ENCODE measurements at places on chromosomes 3 and 15. TPM values are rescaled to one million over a fixed set of nuclear protein-coding genes. Genes with fewer than 3 reads are reported as not detected.

DNA sequence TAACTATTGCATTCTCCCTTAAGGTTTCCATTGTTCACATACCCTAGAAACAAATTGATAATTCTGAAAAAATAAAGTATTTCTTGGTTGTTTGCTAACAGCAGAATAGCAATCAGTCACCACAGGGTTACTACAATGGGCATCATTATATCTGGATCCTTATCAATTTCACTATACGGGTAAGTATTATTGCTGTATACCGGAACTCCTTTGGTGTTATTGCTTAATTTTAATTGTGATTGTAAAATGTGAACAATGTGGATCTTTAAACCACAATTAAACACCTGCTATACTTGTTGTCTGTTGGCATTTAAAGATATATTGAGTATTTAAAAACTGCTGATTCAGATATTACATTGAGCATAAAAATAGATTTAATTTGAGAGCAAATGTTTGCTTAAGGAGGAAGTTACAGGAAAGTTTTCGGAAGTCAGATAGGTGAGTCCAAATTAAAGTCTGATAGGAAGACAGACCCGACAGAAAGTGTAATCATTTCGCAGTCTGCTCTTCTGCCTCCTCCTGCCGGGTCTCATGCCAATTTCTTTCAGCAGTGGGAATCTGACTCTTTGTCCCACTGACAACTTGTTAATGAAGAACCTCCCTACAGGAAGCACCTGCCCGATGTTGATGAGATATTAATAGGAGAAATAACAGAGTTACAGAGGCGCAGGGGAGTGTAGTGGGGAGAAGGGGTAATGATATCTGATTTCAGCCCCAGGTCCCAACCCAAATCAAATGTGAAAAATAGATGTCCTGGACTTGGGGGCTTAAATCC lies 169.7 kb upstream of the TBC1D5 start:
- DNase-seq = no peak

DNA sequence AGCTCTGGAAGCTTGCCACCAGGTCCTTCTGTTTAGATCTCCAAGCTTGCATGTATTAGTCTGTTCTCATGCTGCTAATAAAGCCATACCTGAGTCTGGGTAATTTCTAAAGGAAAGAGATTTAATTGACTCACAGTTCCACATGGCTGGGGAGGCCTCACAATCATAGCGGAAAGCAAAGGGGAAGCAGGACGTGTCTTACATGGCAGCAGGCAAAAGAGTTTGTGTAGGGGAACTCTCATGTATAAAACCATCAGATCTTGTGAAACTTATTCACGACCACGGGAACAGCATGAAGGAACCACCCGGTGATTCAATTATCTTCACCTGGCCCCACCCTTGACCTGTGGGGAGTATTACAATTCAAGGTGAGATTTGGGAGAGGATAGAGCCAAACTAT lies 147.0 kb upstream of the PROK2 start:
- DNase-seq = no peak

DNA sequence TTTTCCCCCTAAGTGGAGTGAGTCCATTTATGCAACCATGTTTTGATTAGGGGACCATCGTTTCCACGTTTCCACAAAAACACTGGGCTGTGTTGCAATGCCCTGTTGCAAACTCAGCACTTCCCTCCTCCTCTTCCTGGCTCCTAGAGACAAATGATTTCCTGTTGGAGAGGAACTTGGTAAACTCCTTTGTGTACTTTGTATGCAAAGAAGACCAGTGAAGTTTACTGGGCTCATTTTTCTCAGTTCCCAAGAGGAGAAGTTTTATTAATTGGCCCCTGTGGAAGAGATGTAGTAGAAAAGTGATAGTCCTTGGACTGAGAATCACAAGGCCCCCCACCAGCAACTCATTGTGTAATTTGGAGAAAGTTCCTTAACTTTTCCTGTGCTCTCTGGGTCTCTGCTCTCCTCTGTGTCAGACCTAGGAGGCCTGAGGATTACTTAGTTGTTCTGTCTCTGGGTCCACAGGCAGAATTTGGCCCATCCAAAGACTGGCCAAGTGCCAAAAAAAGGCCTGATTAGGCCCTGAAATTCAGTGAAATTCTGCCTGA lies 95.0 kb downstream of the ATG7 start:
- DNase-seq = no peak

- no peak for DNase-seq
Measured at GRCh38 chr3:151305060-151305774, 11.4 kb downstream of the GPR87 start.

DNA sequence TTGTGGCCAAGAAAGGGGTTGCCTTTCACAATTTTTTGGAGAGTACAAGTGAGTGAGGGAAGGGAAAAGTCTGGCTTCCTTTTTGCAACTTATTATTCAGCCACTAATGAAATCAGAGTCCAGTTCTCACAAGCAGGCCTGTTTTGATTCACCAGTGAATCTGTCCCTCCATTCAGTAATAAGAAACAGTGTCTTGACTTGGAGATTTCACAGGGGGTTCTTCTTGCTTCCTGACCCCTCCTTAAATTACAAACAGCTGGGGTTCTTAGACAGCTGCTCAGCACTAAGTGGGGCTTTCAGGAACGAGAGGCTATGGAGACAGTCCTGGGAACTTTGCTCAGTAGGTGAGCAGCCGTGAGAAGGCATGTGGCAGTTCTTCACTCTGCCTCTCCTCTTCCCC lies 24.5 kb downstream of the SEMA3G start:
- peak; percentile 11 for DNase-seq

- no peak for DNase-seq
Measured at GRCh38 chr3:53170325-53171063, 9.5 kb downstream of the PRKCD start.

DNA sequence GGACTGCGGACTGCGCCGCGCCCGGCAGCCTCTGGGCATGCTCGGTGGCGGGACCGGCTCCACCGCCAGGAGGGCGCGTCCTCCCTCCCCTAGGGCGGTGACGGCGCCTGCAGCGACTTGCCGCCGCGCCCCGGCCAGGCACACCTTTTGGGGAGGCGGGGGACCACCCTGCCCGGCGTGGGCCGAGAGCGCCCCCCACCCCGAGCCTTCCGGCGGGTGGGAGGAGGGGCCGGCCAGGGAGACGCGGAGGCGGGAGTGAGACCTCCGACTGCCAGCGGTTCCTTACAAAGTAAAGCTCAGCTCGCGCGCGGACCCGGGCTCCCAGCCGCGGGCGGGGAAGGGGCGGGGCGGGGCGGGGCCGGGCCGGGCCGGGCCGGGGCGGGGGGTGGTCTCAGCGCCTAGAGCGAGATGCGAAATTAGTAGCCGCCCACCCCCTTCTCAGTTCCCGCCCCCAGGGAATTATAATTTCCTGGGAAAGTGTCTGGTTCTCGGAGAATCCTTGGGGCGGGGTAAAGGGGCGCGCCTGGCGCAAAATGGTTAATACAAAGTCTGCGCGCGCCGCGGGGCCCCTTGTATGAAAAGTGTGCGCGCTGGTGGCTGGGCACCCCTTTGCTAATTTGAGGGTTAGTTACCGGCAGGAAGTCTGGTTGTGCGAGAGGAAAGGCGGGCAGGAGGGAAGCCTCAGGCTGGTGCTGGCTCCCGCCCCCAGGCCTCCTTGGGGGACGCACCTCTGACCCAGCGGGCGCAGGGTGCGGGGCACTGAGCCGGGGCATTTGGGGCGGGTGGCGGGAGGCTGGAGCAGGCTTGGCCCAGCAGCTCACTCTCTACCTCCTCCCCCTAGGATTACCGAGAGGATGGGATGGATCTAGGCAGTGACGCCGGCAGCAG lies 224.8 kb upstream of the IL12A start:
- peak; percentile 94 for DNase-seq

DNA sequence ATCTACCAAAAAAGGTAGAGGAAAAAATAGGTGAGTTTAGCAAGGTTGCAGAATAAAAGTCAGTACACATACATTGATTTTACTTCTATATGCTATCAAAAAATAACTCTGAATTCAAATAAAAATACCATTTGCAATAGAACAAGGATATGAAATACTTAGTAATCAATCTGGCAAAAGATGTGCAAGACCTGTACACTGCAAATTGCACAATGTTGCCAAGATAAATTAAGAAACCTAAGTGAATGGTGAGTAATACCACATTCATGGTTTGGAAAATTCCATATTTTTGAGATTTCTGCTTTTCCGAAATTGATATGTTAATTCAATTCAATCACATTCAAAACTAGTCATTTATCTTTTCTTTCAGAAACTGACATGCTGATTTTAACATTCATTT lies 464.8 kb downstream of the EPHA3 start:
- DNase-seq = no peak

The SSUH2 gene
- total RNA-seq = not detected

The TERC gene
- 1.4 TPM for total RNA-seq

The OXSR1 gene
- total RNA-seq = 76.0 TPM

Data from chondrocyte (in vitro differentiated cells).